ENCODE measurements at places on chromosomes 5 and 9.

- peak; percentile 78 for DNase-seq
These were observed 5.9 kb upstream of the FOXD1 start for GRCh38 chr5:73454379-73455036.

GRCh38 chr5:59128646-59129290, 545.9 kb downstream of the RAB3C start:
- DNase-seq: no peak

DNA sequence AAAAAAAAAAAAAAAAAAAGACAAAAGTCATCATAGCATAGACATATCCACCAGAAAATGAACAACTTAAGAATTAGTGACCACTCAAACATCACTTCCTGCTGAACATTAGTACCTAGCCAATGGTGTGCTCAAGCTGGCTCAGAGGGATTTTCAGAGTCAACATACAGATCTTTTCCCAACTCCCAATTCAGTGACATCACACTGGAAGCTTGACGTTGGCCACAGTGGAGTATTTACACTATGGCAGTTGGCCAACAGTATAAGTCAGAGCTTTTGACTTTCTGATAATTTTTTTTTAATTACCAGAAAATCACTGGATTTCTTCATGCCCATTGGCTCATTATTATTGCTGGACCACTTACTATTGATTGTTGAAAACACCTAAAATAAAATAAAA, 383.5 kb downstream of the ARHGEF28 start:
- no peak for DNase-seq

DNA sequence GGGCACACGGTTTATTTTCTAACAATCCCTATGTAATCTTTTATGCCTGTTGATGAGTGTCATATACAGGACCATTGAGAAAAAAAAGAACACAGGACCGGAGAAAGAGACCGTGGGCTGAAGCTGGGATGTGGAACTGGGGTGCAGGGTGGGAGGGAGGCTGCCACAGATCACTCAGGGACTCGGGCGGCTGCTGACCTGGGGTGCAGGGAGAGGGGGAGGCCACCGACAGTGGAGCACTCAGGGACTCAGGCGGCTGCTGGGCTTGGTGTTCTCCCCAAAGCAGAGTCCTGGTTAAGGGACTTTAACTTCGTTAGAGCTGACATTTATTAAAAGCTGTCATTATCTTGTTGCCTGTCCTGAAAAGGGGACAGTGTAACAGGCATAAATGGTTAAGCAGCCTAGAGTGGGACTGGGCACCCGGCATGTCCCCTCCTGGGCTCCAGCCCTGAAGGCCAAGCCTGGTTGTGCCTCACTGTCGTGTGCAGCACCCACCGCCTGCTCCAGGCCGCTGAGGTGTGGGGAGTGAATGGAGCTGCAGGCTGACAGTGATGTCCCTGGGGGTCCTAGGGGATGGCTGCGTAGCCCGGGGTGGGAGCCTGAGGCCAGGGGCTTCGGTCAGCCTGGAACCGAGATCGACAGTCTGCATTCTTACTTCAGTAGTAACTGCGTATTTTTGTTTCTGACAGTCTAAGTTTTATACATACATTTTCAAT, 14.0 kb downstream of the NDUFS6 start:
- no peak for DNase-seq

- peak; percentile 30 for DNase-seq
These were observed 253.4 kb downstream of the ARHGAP26 start for GRCh38 chr5:143023411-143024096.

GRCh38 chr5:75072061-75072460, 19.7 kb upstream of the GCNT4 start:
- no peak for DNase-seq

Measured in cardiac muscle cell (in vitro differentiated cells and primary cell).